Chondrocyte (in vitro differentiated cells): ENCODE measurements at places on chromosomes 4 and X.

- no peak for DNase-seq
Observed at GRCh38 chrX:74579597-74580198, 34.7 kb downstream of the RLIM start.

DNA sequence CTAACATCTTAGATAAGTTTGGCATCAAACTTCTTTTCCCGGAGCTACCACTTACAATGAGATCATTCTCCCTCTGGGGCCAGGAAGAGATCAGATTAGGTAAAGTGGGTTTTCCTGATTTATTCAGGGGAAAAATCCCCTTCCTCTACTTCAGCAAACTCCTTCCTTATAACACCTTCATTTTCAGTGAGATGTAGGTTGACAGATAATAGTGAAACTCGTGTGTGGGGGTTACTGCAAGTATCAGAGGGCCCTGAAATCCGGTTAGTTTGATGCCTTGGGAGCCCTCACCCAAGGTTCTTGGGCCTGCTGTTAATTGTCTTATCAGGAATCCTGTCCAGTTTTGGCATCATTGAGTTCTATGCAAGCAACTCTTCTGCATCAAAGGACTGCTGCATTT lies 10.8 kb downstream of the FTHL17 start:
- DNase-seq = no peak

GRCh38 chrX:147894366-147894963 lies 17.3 kb upstream of the FMR1 start:
- no peak for DNase-seq

GRCh38 chrX:47752685-47753084 lies 84.0 kb upstream of the ZNF81 start:
- DNase-seq = no peak

GRCh38 chrX:115400960-115401359 lies 111.4 kb downstream of the LUZP4 start:
- no peak for DNase-seq

- no peak for DNase-seq
Observed at GRCh38 chr4:137510557-137511265, 21.6 kb downstream of the PCDH18 start.

DNA sequence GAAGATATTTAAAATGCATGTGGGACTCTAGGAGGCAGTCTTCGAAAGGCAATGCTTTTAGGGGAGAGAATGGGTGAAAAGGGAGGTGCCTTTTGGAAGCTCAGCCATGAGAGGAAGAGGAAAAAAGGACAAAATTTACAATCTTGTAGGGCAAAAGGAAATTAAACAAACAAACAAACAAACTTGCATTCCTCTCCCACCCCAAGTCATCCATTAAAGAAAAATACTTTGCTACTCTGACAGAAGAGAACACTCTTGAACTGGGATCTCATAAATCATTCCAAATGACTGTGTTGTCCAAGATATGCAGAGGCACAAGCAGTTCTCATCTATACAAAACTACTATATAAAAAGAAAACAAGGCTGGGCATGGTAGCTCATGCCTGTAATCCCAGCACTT lies 46.7 kb downstream of the HELQ start:
- no peak for DNase-seq

- no peak for DNase-seq
Observed at GRCh38 chrX:40267334-40268187, 169.8 kb upstream of the BCOR start.

DNA sequence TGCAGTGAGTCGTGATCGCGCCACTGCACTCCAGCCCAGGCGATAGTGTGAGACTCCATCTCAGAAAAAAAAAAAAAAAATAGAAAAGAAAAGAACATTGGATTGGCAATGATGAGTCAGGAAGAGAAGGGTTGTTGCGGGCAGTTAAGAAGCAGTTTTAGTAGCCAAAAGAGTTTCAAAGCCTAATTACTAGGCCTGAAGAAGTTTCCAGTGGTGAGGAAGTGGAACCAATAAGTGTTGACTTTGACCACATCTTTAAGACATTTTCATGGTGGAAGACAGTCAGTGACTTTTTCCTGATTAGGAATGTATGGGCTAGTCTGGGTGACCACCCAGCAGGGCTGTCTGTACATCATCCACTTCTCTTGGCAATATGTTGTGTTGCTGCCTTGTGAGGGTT lies 442.3 kb downstream of the AFF2 start:
- no peak for DNase-seq

DNA sequence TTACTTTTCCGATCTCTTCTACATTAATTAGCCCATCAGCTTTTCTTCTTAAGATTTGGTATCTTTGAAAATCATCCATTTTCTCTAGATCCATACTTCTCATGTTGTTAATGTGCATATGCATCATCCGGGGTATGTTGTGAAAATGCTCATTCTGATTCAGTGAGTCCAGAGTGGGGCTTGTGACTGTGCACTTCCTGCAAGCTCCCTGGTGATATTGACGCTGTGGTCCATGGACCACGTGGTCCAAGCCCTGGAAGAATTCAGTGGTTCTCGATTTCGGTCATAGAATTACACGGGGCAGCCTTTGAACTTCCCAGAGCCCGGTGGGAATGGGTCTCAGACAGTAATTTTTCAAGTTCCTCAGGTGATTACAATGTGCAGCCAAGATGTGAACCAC lies 69.8 kb downstream of the ZFX start:
- no peak for DNase-seq

- DNase-seq = no peak
Observed at GRCh38 chr4:180394730-180395129, 1848.5 kb upstream of the TENM3 start.

DNA sequence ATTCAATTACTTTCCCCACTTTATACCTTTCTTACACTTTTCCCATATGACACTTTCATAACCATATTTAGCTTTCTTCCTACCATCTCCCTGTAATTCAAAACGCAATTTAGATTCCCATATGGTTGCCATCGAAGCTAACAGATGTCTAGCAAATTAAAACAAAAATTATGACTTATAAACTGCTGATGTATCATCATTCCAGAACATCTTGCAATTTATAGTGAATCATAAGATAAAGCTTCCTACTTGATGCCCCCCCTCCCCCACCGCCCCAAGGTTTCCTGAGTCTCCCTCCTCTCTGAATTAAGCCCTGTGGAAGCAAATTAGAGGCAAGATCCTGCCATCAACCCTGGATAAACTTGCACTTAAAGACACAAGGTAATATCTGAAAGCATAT lies 5.4 kb downstream of the TSPAN5 start:
- DNase-seq = no peak

GRCh38 chrX:131910586-131910985 lies 112.5 kb upstream of the STK26 start:
- DNase-seq = no peak

- no peak for DNase-seq
Observed at GRCh38 chr4:159002950-159003349, 99.9 kb upstream of the RAPGEF2 start.

GRCh38 chr4:97938141-97938540 lies 205.1 kb downstream of the STPG2 start:
- no peak for DNase-seq

GRCh38 chr4:143337600-143338287 lies 1.1 kb downstream of the GAB1 start:
- DNase-seq = no peak

DNA sequence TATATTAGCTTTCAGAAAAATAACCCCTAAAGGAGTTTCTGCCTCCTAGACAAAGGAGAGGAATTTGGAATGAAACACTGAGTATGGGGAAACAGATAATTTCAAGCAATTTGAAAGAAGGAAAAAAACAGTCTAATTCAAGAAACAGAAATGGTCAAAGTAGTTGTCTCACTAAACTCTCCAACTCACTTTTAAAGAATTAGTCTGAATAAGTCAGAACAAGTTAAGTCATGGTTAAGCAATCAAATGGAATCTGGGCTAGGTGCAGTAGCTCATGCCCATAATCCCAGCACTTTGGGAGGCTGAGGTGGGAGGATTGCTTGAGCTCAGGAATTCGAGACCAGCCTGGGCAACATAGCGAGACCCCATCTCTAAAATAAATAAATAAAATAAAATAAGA lies 95.7 kb upstream of the GRIA3 start:
- DNase-seq = no peak

DNA sequence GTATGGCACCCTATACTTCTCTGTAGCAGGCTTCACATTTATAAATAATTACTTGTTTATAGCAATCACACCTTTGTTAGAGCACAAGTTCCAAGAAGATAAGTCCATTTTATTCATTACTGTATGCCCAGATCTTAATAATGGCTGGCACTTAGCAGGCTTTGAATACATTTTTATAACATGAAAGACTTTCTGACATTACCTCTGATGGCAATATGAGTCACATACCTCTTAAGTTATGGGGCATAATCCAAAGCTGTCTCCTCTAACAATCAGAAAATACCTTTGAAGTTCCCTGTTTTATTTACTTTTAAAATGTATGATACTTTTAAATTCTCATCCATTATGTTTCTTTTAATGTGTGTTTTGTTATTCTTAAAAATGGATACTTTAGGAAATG lies 12.2 kb downstream of the SCRG1 start:
- no peak for DNase-seq

DNA sequence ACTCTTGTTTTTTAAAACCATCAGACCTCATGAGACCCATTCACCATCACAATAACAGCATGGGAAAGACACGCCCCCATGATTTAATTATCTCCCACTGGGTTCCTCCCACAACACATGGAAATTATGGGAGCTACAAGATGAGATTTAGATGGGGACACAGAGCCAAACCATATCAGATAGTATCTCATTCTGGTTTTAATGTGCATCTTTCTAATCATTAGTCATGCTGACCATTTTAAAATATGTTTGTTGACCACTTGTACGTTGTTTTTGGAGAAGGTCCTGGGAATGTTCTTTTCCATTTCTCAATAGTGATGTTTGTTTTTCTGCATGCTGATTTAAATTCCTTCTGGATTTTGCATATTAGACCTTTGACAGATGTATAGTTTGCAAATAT lies 119.0 kb downstream of the RTL3 start:
- no peak for DNase-seq

DNA sequence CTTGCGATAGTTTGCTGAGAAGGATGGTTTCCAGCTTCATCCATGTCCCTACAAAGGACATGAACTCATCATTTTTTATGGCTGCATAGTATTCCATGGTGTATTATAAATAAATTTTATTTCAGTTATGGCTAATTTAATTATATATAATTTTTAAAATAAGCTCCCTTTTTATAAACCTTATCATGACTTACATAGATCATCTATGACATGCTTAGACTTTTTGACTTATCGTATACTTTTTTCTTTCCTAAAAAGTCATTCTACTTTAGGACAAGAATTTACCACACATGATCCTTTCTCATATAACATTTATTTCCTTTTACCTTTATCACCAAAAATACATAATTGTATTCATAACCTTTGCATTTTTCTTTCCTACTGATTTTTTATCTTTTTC lies 376.5 kb downstream of the CCSER1 start:
- no peak for DNase-seq

DNA sequence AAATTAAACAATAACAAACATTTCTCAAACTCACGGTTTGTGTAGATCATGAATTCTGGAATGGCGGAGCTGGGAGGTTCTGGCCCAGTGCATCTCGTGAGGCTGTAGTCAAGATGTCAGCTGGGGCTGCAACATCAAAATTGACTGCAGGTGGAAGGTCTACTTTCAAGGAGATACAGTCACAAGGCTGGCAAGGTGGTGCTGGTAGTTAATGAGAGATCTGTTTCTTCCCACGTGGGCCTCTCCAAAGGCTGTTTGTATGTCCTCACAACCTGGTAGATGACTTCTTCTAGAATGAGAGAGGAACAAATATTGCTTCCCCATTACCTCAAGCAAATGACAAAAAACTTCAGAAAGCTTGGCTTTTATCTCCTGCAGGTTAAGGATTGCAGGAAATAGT lies 8.0 kb upstream of the PRDX4 start:
- DNase-seq = no peak

DNA sequence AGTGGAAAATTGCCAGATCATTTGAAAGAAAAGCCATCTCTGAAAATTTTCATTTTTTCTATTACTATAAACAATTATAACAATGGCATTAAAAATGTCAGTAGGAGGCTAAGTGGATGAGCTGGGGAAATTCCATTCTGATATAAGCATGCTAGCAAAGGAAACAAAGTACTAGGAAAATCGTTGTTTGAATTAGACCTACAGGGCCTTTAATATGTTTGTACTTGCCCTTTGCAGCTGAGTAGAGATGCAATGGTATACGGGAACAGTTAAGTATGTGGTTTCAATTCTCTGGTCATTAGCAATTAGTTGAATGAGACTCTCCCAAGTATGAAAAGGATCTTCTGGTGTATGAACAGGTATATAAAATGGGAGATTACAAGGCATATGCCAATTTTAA lies 452.2 kb downstream of the PCDH11X start:
- no peak for DNase-seq

GRCh38 chrX:15299941-15300851 lies 15.2 kb downstream of the ASB11 start:
- no peak for DNase-seq

DNA sequence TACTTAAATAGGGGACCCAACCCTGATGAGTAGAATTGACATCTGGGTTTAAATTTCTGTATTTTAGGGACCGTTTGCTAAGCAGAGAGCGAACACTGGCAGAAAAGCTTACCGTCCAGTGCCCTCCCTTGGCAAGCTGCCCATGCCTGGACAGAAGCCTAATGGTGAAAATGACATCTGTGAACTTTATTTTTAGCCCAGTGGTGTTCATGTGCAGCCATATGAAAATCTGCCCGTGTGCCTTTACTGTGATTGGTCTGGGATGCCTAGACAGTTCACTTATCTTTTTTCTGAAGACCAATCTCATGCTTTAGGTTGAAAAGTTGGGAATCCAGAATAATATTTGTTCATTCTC lies 1.1 kb downstream of the STBD1 start:
- DNase-seq = no peak

DNA sequence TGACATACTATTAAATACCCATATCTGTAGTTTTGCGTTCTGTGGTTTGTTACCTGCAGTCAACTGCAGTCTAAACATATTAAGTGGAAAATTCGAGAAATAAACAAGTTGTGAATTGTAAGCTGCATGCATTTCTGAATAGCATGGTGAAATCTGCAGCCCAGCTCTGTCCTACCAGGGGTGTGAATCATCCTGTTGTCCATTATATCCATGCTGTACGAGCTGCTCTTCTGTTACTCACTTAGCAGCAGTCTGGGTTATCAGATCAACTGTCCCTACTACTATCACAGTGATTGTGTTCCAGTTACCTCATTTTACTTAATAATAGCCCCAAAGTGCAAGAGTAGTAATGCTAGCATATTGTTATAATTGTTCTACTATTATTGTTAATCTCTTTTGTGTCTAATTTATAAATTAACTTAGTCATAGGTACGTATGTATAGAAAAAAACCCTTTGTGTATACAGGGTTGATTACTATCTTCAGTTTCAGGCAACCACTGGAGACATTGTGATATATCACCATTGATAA lies 173.7 kb upstream of the FAT4 start:
- no peak for DNase-seq

- no peak for DNase-seq
Observed at GRCh38 chr4:78749972-78750727, 26.0 kb upstream of the BMP2K start.

- no peak for DNase-seq
Observed at GRCh38 chrX:12929701-12930100, 23.3 kb downstream of the TLR8 start.
